ENCODE measurements at places on chromosomes 4 and X.
A peak's percentile ranks its signal among the peaks of the same experiment; 100 is the strongest.

- no peak for DNase-seq
These were observed 1.5 kb downstream of the TRIM2 start for GRCh38 chr4:153205757-153206156.

GRCh38 chr4:25061602-25062001 lies 30.9 kb upstream of the LGI2 start:
- DNase-seq: no peak

- no peak for DNase-seq
These were observed 117.3 kb downstream of the CHM start for GRCh38 chrX:85930099-85930498.

GRCh38 chrX:120380699-120381098 lies 18.8 kb downstream of the ATP1B4 start:
- DNase-seq: no peak

DNA sequence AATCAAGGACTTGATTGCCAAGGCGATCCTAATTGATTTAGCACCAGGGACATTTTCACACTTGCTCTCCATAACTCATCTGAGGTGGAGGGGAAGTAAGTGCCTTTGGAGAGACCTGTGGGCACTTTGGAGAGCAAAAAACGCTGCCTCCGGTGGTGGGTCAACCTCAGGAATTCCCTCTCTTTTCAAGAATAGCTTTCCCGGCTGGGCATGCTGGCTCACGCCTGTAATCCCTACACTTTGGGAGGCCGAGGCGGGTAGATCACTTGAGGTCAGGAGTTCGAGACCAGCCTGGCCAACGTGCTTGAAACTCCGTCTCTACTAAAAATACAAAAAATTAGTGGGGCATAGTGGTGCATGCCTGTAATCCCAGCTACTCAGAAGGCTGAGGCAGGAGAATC lies 49.2 kb downstream of the PRPS1 start:
- DNase-seq: no peak

DNA sequence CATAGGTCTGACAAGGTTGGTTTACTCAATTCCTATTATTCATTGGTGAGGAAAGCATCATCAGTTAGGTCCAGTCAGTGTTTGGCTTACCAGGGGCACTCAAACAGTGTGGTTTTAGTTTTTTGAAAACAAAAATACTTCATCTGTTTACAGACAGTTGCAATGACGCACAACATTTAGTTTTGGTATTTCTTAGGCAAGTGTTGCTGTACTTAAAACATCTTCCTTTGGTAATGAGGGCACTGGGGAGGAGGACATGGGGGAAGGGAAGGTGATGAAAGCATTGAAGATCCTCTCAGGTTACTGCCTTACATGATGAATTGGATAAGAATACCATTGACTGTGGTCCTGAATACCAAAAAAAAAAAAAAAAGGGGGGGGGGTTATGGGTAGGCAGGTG lies 93.7 kb upstream of the MAOA start:
- DNase-seq: no peak

GRCh38 chr4:96354036-96354712 lies 514.3 kb downstream of the PDHA2 start:
- DNase-seq: no peak

DNA sequence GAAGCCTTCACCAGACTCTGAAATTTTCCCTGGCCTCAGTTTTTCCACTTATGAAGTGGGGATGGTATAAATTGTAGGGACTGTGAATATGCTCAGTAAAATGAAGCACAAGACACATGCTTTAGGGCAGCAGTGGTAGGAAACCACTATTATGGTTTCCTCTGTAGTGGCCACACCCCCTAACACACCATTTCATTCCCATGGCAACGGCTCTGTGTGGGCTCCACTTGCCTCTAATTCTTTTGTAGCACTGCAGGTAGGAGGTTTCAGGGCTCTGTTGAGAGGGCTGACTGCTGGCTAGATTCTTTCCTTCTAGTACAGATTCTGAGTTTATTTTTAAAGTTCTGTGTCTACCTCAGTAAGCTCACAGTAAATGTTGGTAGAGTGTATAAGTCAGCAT lies 3.5 kb upstream of the VMA21 start:
- DNase-seq: no peak

DNA sequence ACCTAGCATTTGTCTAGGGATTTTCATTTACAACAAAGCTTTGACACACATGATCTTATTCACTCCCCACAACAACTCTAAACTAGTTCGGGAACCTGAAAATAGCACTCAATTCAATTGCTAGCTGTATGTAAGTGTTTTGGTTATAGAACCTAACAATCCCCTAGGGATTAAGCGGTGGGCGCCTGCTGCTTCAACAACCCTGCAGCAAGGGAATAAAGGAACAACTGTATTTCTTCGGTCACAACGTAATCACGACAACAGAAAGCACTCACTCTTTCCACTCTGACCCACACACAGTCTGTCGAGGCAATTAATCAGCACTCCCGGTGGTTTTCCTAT lies 674 bp upstream of the DIAPH2 start:
- DNase-seq: no peak

- no peak for DNase-seq
These were observed 64.4 kb downstream of the RPS3A start for GRCh38 chr4:151163855-151164254.

- peak; percentile 1 for DNase-seq
These were observed 35.3 kb upstream of the SPIN2A start for GRCh38 chrX:57172544-57172943.

DNA sequence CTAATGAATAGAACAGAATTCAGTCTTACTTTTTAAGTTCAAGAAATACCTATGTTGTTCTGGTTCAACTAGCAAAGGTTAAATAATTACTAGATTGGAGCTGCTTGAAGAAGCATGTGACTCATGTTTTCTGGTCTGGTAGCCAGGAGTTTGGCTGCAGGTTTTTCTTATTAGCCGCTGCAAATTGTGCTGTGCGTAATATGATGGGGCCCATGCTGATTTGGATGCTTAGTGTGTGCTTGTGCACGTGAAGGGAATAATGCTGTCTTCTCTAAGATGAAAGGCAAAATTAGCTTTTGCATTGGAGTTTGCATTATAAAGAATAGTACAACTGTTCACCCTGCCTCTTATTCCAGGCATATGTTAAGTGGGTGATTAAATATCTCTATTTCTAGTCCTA lies 219.6 kb downstream of the SNCA start:
- DNase-seq: peak; percentile 8

DNA sequence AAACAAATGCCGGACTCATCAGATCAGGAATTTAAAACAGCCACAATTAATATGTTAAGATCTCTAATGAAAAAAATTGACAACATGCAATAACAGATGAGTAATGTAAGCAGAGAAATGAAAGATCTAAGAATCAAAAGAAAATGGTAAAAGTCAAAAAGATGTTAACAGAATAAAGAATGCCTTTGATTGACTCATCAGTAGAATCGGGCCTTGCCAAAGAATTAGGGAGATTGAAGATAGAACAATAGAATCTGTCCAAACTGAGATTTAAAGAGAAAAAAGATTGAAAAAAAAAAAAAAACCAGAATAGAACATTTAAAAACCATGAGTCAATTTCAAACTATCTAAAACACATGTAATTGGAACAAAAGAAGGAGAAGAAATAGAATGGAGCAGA lies 25.9 kb upstream of the GUCY1A1 start:
- no peak for DNase-seq

GRCh38 chr4:159268607-159269006 lies 165.7 kb downstream of the RAPGEF2 start:
- no peak for DNase-seq

DNA sequence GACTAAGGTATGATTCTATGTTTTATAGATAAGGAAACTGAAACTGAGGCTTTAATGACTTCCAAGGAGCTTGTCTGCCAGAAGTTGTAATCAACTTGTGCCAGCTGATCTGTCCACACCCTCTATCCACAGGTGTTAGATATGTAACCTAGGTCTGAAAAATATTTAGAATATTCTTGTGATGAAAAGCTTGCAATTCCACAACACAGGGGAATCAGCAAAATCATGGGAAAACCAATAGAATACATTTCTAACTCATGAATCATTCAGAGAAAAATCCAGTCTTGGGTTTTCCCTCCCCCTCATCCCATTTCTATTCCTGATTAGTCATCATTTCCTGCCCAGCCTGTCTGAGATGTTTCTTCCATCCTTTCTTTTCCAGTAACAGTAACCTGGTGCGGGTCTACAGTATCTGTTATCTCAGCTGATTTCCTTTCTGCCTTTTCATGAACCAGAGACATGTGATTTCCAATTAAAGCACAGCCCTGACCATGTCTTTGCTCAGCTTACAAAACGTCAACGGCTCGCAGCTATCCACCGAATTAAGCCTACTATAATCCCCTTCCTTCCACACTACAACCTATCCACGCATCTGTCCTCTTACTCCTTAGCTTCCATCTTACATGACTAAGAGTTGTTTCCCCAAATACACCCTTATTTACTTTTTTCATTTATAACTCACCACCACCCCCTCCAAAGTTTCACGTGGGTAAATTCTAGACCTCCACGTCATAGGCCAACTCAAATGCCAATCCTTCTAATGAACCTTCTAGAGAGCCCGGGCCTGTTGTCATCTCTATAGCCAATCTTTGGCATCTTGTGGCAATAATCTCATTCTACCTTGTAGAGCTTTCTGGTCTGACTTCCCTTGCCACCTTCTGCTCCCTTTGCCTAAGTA lies 961 bp upstream of the NOCT start:
- peak; percentile 51 for DNase-seq

DNA sequence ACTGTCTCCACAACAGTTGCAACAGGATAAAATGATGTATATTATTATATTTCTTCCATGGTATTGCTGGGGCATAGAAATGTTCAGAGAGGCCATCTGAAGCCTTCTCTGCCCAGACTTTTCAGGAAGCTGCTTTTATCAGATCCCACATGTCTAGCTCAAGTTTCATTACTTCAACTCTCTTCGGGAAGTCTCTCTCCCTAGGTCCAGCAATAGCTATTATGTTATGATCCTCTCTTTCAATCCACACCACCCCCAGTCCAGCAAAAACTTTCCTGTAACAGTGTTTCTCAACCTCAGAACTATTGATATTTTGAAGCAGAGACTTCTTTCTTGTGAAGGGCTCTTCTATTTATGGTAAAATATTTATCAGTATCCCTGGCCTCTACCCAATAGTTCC lies 44.9 kb downstream of the CXCL1 start:
- DNase-seq: no peak

Data from NCI-H446 treated with DMSO at 0.1 percent for 48 hours (cell line).